MV-4-11 (cell line): ENCODE measurements at places on chromosomes 6 and 20.
A peak's percentile ranks its signal among the peaks of the same experiment; 100 is the strongest.

DNA sequence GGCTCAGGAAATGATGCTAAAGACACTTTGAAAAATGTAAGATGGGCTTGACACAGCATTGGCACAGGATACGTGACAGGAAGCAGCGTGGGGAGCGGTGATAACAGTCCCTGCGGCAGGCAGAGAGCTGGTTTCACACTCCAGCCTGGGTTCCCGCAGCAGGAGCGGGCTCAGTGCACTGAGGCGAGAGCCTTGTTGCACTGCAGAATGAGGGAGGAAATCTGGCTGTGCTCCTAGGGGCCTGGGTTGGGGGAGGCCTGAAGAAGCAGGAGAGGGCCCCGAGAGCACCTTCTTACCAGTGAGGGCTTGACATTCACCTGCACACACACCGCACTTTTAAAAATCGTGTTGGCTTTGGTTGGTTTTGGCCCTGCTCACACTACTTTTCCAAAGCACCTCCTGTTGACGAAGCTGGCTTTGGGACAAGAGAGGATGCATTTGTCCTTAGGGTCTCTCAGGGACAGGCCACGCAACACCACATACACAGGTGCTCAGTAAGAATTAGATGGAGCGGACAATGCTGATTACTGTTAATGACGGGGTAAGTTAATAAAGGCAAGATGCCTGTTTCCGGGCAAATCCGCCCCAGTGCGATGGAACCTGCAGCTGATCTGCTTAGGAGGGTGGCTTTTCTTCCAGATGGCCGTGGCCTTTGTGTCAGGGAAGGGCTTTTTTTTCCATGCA lies 49.4 kb upstream of the ARMC2 start:
- DNase-seq: no peak

GRCh38 chr6:94245395-94245794 lies 826.0 kb upstream of the EPHA7 start:
- DNase-seq: no peak

DNA sequence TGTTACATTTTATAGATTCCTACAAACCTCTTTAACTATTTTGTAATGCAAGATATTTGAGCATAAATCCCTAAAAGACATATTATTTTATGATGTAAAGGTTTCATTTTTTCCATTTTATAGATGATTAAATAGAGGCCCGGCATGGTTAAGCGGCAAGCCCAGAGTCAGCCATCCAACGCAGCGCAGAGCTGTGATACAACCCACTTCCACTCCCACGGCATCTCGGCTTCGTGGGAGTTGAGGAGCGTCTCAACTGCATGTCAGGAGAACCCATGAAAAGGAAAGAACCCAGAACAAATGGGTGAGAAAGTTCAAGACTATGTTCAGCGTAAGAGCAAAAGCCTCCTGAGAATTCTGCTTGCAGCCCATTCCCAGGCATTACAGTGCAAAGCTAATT lies 488.2 kb downstream of the PRKN start:
- no peak for DNase-seq

GRCh38 chr6:159116343-159116742 lies 52.9 kb upstream of the FNDC1 start:
- DNase-seq: peak; percentile 90

DNA sequence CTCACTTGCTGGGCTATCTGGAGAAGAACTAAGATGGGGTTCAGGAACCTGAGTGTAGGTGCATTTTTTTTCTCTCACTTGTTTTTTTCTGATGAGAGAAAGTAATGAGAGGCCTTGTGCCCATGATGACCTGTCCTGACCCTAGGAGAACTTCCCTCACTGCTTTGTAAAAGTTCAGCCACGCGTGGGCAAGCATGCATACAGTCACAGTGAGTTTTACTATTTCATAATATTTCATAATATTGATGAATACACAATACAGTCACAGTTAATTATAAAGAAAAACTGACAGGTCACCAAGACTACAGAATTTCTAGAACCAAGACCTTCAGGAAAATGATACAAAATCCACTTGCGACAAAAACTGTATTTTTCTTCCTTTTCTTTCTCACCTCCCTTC lies 111.8 kb downstream of the MAP7 start:
- DNase-seq: no peak

DNA sequence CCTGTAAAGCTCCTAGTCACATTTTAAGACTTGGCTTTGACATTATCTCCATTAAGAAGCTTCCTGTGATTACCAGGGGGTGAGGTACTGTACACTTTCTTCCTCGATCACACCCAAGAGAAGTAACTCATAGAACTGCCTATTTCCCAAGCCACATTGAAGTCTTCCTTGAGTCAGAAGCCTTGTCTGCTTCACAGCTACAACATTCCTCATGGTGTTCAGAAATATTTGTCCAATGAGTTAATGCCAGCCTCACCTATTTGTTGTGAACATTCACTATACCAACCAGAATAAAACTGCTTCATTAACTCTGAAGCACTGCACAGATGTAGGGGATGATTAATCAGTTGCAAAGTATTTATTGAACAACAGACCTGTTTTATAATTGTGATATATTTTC lies 622.3 kb downstream of the PTPRT start:
- no peak for DNase-seq

- peak; percentile 78 for DNase-seq
Measured at GRCh38 chr20:58112017-58112781, 116.3 kb downstream of the ANKRD60 start.

- no peak for DNase-seq
Measured at GRCh38 chr20:45312241-45312640, 4.1 kb upstream of the MATN4 start.

DNA sequence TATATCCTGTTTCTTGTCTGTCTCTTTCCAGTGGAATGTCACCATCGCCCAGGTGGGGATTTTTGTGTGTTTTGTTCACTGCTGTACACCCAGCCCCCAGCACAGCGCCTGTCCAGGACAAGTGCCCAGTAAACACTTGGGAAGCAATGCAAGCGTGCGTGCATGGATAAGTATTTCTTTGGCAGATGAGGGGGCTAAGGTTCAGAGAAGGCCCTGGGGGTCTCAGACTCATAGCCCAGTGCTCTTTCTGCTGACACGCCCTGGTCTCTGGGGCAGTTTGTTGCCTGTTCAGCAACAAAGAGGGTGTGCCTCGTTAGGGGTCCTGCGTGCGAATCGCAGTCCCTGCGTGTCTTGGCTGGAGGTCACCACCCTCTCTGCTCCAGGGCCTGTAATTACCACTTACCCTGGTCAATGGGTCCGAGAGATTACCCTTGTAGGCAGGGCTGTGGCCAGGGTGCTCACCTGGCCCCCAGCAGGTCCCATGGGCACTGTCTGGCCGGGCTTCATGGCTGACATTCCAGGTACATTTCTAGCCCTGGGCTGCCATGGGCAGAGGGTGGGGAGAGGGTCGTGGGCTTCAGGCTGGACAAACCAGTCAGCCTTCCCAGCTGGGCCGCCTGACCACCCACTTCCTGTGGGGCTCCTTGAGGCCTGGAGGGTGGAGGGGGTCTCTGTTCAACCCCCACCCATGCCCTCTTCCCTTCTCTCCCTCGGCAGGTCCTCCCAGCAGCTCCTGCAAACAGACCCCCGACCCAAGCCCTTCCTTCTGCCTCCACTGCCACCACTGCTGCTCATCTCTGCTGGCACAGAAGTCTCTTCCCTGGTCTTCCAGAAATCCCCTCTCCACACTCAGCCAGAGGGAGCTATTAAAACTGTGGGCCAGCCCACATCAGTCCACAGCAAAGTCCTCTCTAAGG lies 87.1 kb downstream of the CEBPB start:
- DNase-seq: no peak

DNA sequence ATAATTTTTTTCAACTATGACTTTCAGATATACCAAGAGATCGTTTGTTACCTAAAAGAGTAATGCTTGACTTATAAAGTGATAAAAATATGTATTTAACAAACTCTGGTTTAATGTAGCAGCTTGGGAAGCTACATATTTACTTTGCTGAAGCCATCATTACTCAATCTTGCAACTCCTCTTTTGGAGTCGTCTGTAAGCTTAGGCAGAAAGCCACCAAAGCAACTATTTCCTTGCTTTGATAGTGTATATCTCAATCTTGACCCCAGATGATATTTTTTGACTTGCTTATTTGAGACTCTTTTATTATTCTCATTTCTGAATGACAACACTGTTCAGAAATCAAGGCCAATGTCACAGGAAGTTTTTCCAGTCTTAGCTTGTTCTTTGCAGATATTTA lies 183.0 kb downstream of the SAMD5 start:
- DNase-seq: no peak
